ENCODE measurements at places on chromosomes 7 and 10. TPM values are rescaled to one million over a fixed set of nuclear protein-coding genes. Genes with fewer than 3 reads are reported as not detected.
A peak's percentile ranks its signal among the peaks of the same experiment; 100 is the strongest.

ADO gene
- total RNA-seq, result 15.6 TPM

CNPY1 gene
- total RNA-seq, result not detected

GRCh38 chr7:101882005-101882421, 64.6 kb downstream of the CUX1 start:
- no peak overlapping the region for H3K27ac ChIP-seq
- H3K36me3 ChIP-seq, result no peaks in the 10 kb centered on the region
- peaks cover 17% of the 10 kb centered on the region for H3K4me1 ChIP-seq
- DNase-seq, result no peak
- no peak overlapping the region for H3K4me3 ChIP-seq

DNA sequence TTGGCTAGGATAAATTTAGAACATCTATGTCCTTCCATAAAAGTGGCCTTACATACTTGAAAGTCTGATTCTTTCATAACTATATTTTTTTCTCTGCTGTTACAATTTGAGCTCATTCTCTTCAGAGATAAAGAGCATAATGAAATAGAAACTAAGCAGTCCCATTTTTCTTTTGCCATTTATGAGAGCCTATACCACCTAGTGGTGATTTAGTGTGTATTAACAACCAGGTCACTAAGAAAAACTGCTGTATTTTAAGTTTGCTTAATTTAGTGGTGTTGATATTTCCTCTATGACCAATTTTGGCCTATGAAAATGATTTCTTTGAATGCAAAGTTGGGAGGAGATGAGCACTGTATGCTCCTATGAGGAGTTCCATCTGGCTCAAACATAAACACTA, 88.7 kb upstream of the ZWINT start:
- H3K4me3 ChIP-seq, result no peak overlapping the region
- H3K4me1 ChIP-seq, result no peaks in the 10 kb centered on the region
- DNase-seq, result no peak
- H3K36me3 ChIP-seq, result no peaks in the 10 kb centered on the region

DNA sequence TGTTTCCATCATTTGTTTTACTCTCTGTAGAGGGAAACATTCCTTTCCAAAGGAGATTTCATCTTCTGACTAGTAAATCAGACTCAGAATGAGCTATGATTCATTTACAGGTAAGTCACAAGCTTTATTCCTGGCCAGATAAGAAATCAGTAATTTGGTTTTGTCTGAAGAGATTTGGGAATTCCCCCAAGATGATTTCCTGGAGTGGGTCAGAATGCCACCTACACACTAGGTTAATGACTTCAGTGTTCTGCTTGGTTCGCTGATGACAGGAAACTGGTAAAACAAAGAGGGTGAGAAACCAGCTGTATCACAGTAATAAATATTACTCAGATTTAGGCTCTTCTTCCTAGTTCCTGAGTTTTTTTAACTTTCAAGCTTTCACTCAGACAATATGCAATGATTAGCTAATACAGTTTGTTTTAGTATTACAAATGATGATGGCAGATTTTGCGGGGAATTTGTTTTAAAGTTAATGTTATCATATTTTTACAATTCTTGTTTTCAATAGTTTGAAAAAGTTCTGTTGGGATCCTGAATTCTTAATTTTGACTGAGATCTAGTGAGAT, 8.3 kb upstream of the ASZ1 start:
- H3K4me3 ChIP-seq, result no peak overlapping the region
- H3K36me3 ChIP-seq, result no peaks in the 10 kb centered on the region
- H3K4me1 ChIP-seq, result no peaks in the 10 kb centered on the region

DNA sequence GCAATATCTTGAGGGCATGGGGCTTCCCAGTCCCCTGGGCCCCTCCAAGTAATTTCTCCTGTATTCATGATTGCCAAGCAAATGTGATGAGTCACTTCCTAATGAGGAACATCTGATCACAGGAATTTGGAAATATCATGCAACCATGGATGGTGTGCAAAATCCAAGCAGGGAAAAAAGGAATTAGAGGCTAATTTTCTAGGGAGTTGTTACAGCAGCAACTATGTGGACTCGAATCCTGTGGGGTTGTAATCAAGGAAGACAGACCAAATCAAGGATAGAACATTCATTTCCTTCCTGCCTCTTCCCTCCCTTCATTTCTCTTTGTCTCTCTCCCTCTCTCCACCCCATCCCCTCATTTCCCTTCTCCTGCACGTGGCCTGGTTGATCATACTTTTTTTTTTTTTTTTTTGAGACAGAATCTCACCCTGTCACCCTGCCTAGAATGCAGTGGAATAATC, 23.9 kb upstream of the AGFG2 start:
- no peaks in the 10 kb centered on the region for H3K36me3 ChIP-seq
- H3K27me3 ChIP-seq, result no peaks in the 10 kb centered on the region
- H3K4me3 ChIP-seq, result no peak overlapping the region
- H3K27ac ChIP-seq, result no peak overlapping the region
- DNase-seq, result no peak

DNA sequence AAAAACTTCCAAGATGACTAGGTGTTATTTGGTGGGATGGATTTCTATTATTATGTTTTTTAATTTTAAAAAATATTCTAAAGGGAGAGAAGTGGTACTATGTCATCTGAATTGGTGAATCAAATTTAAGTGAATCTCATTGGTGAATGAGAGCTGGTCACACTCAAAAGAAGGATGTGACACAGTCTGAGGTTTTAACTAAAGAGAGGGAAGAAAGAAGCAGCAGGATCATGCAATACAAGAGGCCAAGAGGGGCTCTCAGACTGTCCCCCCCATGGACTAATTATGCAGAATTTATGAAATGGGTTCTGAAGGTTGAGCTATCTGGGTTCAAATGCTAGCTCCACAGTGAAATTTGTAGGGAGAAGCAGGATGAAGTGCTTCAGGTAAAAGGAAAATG, 16.2 kb downstream of the MACC1 start:
- peak overlapping the region; percentile 76 for H3K27ac ChIP-seq
- H3K27me3 ChIP-seq, result no peaks in the 10 kb centered on the region
- no peak for DNase-seq
- no peaks in the 10 kb centered on the region for H3K36me3 ChIP-seq
- no peaks in the 10 kb centered on the region for H3K4me1 ChIP-seq
